ENCODE measurements at places on chromosomes 7 and 10.

GRCh38 chr10:7515439-7515838 is 104.6 kb upstream of the SFMBT2 start:
- DNase-seq, result no peak

- no peak for DNase-seq
Observed at GRCh38 chr7:130242198-130243014, 24.3 kb upstream of the CPA2 start.

- DNase-seq, result no peak
Observed at GRCh38 chr10:12484002-12484918, 134.9 kb downstream of the CAMK1D start.

GRCh38 chr7:47940088-47941013 is 7.9 kb downstream of the PKD1L1 start:
- peak; percentile 70 for DNase-seq

DNA sequence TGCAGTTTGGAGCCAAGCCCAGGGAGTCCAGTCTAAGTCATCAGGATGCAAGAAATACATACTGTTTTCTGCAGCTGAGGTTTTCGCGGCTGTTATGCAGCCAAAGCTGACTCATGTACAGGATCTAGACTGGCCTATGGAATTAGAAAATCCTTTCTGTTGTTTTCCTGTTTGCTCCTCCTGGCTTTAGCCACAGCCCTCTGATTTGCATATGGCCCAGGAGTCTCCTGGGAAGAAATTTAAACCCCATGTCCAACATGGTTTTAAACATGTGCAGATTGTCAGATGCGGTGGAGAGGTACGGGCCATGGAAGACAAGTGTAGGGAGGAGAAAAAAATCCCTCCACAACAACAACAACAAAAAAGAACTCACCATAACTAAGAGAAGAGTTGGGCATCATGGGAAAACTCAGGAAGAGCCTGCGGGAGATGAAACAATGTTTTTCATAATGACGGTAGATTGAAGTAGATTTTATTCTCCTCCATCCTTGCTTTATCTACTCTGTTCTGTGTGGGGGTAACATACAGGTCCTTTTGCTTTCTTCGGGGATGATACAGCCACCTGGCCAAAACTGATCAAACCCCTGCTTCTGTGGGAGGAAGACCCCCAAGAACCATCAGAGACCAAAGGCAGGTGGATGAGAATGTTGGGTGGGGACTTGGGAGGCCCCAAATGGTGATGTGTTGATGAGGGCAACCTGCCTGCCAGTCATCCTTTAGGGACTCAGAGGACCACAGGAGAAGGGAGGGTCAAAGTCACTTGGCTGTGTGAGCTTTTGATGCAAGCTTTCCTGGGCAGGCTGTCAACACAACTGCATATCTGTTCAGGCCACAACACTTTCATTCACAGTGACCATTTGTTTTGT is 29.8 kb upstream of the GNA12 start:
- DNase-seq, result no peak

GRCh38 chr7:94452239-94452638 is 57.4 kb upstream of the CASD1 start:
- no peak for DNase-seq

DNA sequence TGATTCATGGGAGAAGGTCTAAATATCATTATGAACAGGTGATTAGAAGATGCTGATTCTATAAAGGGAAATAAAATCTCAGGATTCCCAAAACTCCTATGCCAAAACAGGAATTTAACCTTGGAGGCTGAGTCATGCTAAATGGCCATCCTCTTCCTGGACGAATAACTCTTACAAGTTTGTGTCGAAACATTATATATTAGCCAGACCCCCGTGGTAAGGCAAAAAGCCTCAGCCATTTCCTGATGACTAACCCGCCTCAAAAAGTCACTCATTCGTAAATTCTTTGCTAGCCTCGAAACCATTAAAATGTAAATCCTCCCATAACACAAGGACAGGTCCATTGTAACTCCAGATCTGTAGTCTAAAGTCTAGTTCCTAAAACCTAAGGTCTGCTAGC is 32.0 kb downstream of the CUL2 start:
- peak; percentile 73 for DNase-seq

GRCh38 chr10:98367604-98368451 is 47.2 kb downstream of the PYROXD2 start:
- no peak for DNase-seq

GRCh38 chr7:158403013-158403821 is 184.4 kb downstream of the PTPRN2 start:
- no peak for DNase-seq

GRCh38 chr7:116229366-116229765 is 19.0 kb downstream of the TES start:
- DNase-seq, result no peak

- DNase-seq, result no peak
Observed at GRCh38 chr10:24277771-24278170, 68.8 kb downstream of the KIAA1217 start.

DNA sequence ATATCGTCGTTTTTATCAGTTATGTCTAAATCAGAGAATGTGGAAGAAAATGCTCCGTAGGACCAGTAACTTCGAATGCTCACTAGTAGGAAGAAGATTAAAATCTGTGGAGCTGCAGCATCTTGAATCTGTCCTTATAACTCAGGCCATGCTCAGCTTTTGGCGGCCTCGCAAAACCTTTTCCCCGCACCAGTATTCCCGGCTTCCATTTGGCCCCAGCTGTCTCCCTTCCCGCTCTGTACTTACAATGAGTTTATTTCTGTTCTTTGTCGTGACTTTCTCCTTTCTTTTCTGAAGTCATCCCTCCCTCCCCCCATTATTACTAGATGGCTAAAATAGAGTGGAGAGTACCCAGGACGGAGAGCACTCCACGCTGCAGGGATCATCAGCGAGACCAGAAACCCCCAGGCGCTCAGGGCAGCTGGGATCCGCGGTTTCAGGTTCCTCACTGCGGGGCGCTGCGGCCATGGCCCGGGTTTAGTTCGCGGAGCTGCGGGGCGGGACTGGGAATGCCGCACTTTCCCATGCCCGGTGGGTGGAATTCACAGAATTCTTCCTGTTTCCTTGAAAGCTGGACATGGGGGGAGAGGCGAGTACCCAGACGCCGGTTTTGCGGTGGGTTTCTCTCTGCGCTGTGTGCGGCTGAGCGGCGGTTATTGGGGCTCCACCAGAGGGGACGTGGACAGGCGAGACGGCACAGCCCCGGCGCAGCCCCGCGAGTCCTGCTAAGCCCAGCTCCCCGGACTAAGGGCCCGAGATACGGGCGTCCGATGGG is 183.5 kb downstream of the POM121L12 start:
- DNase-seq, result no peak

DNA sequence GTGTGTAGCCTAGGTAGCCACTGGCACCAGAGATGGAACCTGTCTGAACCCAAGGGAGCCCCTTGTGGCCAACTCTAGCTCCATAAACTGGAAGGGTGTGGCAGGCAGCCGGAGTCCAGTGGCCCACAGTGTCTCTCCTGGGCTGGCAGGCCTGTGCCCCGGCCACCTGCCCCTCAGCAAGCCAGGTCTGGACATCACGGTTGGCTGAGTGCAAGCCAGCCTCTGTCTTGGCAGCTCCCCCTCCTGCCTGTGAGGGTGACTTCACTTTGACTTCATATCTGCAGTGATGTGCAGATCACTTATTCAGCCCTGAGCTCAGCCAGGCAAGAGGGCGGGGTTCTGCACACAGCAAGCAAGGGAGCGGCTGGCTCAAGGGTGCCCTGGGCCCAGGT is 1.3 kb upstream of the RET start:
- no peak for DNase-seq

GRCh38 chr7:88669913-88670312 is 89.6 kb upstream of the ZNF804B start:
- no peak for DNase-seq

DNA sequence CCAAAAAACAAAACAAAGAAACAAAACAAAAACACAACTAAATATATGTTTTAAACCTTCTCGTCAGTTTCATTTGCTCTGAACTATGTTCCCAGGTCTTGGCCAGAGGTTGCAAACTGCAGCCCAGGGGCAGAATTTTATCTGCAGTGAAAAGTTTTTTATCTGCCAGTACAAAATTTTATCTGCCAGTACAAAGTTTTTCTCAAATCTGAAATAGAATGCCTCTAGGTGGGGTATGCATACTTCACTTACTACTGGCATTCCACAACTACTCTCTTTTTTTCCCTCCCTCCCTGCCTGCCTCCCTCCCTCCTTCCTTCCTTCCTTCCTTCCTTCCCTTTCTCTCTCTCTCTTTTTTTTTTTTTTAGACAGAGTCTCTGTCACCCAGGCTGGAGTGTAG is 9.4 kb upstream of the CLDN3 start:
- no peak for DNase-seq

- no peak for DNase-seq
Observed at GRCh38 chr7:79806161-79806734, 328.4 kb upstream of the GNAI1 start.

GRCh38 chr7:36787933-36788378 is 63.7 kb upstream of the AOAH start:
- no peak for DNase-seq

DNA sequence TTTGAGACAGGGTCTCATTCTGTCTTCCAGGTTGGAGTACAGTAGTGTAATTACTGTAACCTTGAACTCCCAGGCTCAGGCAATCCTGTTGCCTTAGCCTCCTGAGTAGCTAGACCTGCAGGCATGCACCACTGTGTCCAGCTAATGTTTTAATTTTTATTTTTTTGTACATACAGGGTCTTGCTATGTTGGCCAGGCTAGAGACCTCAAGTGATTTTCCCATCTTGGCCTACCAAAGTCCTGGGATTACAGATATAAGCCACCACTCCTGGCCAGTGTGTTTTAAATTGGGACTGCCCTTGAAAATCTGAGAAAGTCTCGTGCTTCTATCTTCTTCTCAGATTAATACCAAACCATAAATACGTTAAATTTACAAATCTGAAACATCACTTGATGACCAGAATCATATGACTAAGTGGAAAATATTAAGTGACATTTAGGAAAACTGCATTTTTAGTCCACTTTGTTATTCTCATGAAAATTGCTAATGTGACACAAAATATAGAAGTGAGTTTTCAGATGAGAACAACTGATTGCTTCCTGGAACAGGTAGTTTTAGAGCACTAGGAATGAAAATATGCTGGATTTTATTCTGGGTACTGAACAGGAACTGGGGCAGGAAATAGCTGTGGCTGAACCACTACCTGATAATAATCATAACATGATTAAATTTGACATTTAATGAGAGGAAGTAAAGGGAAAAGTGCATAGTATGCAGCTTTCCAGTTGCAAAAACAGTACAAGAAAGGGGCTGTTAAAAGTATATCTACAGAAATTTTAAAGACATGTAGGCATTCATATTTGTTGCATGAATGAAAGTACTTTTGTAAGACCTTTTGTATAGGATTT is 4.2 kb downstream of the PHTF2 start:
- no peak for DNase-seq

- peak; percentile 76 for DNase-seq
Observed at GRCh38 chr10:71236286-71236685, 23.9 kb downstream of the UNC5B start.

GRCh38 chr10:17161775-17162174 is 32.2 kb upstream of the CUBN start:
- no peak for DNase-seq

GRCh38 chr10:116629340-116629739 is 8.6 kb downstream of the PNLIPRP2 start:
- DNase-seq, result no peak

GRCh38 chr7:89246196-89246595 is 450.7 kb upstream of the TEX47 start:
- no peak for DNase-seq

GRCh38 chr10:119429771-119430170 is 112.7 kb downstream of the RGS10 start:
- no peak for DNase-seq

DNA sequence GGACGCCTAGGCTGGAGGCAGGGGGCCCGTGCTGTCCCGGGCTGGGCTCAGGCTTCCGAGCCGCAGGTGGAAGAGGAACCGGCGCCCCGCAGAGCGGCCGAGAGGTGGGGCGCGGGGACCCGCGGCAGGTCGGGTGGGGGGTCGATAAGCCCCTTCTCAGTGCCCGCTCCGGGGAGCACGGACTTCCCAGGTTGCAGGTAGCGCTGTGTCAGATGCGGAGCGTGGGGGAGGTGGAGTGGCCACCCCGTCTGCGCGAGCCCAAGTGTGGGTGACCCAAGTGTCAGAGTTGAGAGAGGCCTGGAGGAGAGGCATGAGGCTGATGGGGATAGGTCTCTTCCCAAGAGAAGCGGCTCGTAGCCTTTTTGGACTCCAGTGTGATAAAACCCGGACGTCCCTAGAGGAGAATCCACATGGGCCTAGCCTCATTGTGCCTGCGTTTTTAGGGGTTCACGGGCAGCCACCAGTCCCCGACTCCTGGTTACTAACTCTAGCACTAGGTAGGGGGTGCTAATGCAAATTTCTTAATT is 580 bp downstream of the EEPD1 start:
- no peak for DNase-seq

DNA sequence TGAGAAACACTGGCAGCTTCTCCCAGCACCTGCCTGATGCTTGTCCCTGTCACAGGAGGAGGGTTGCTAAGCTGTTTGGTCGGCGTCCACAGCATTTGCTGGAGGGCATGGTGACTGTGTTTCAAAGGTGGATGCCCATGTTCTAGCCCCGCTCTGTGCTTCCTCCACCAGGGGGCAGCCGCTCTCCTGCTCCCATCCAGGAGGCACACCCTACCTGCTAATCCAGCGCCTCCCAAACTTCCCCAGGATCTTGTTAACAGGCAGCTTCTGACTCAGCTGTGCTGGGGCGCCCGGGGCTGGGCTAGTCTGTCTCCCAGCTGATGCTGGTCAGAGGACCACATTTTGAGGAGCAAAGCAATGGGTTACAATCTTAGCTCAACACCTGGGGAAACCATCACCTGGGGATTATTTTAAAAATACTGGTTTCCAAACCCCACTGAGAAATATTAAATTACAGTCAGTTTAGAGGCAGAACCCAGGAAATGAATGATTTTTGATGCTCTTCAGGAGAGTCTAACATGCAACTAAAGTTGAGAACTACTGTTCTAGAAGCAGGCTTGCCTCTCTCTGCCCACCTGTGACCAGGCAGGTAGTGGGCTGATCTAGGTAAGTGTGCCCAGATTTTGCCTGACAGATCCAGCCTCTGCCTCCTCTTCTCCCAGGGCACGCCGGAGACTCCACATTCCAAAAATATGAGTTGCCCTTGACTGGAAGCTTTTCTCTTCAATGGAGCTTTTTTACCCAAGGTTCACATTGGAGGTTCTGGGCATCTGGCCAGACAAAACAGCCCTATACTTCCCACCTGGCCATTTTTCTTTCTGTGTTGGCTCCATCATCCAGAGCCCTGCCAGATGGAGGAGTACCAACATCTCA is 92.7 kb upstream of the GPR26 start:
- DNase-seq, result no peak

DNA sequence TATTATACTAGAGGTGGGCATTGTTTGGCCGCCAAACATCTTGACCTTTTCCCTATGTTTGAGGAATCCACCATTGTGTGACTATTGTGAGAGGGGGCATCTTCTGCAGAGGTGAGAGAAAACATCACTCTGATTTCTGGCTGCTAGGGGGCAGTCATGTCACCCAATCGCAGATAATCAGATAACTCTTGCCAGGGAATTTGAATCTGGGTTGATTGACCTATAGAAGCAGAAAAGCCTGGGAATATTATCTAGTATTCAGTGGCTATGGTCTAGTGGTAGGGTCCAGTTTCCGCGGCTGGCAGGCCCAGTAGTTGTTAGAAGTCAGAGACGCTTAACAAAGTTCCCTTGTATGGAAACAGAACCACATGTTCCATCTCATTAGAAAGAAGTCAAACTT is 808.5 kb downstream of the PHTF2 start:
- DNase-seq, result no peak

- DNase-seq, result no peak
Observed at GRCh38 chr7:33079096-33079495, 16.5 kb upstream of the NT5C3A start.

- DNase-seq, result no peak
Observed at GRCh38 chr10:122161795-122162194, 109.3 kb upstream of the BTBD16 start.

All from BJ (cell line).